ENCODE measurements at places on chromosomes 2 and 18. TPM values are rescaled to one million over a fixed set of nuclear protein-coding genes. Genes with fewer than 3 reads are reported as not detected.
A peak's percentile ranks its signal among the peaks of the same experiment; 100 is the strongest.

DNA sequence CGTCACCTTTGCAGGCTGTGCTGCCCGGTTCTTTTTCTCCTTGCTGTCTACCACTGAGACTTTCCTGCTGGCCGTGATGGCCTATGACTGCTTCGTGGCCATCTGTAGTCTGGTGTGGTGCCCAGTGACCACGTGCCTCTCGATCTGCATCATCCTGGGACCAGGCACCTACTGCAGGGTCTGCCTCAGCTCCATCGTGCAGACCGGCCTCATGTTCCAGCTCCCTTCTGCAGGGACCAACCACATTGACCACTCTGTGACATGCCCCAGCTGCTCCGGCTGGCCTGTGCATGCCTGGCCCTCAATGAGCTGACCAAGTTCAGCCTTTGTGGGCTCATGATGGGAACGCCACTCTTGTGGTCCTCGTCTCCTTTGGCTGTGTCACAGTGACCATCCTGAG lies 26.7 kb downstream of the COPS9 start:
- H3K4me1 ChIP-seq: no peaks in the 10 kb centered on the region
- no peaks in the 10 kb centered on the region for H3K36me3 ChIP-seq
- DNase-seq: peak; percentile 30
- no peak overlapping the region for H3K4me3 ChIP-seq
- H3K27ac ChIP-seq: no peak overlapping the region

GCG gene
- not detected for total RNA-seq

CARF gene
- total RNA-seq: 4.3 TPM

IL37 gene
- not detected for total RNA-seq

GRCh38 chr18:10009321-10010144 lies 95.7 kb downstream of the VAPA start:
- no peak overlapping the region for H3K4me3 ChIP-seq
- no peaks in the 10 kb centered on the region for H3K27me3 ChIP-seq

C2orf66 gene
- not detected for total RNA-seq

GKN2 gene
- total RNA-seq: not detected

ARL4C gene
- total RNA-seq: 2.8 TPM

DNA sequence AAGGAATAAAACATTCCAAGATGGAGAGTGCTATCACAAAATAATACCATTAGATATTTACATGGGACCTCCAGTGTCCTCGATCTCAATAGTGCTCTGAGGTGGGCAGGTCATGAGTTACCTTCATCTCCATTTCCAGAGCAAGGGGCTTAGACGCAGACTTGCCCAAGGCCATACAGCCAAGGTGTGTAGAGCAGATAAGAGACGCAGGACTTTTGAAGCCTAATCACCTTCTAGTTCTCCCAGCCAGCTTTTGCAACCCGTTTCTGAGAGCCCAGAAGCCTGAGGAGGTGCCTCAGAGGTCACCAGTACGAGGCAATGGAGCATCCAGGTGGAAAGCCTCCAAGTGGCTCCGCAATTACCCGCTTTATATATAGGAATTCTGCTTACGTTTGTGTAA lies 294.7 kb downstream of the LNPK start:
- no peak for DNase-seq
- no peaks in the 10 kb centered on the region for H3K36me3 ChIP-seq
- H3K27ac ChIP-seq: no peak overlapping the region
- H3K4me3 ChIP-seq: no peak overlapping the region

DNA sequence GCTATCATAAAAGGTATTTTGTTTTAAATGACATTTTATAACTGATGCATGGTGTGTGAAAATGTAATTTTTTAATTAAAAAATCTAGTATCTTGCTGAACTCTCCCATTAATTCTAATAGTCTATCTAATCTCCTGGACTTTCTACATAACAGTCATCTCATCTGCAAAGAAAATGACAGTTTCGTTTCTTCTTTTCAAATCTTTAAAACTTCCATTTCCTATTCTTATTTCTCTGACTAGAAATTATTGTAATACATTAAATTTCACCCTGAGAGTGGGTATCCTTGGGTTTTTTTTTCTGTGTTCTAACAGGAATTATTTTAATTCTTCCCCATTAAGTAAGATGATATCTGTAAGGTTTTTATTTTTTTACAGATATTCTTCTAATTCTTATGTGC lies 120.1 kb downstream of the KCNF1 start:
- no peak for DNase-seq
- H3K4me1 ChIP-seq: peaks cover 8% of the 10 kb centered on the region
- no peak overlapping the region for H3K27ac ChIP-seq
- H3K27me3 ChIP-seq: no peaks in the 10 kb centered on the region
- no peak overlapping the region for H3K4me3 ChIP-seq
- H3K36me3 ChIP-seq: no peaks in the 10 kb centered on the region

- H3K4me3 ChIP-seq: no peak overlapping the region
- H3K27me3 ChIP-seq: no peaks in the 10 kb centered on the region
- DNase-seq: peak; percentile 57
- peaks cover 24% of the 10 kb centered on the region for H3K4me1 ChIP-seq
Observed at GRCh38 chr2:20129331-20130159, 78.1 kb upstream of the LAPTM4A start.
